Natural killer cell (primary cell): ENCODE measurements at places on chromosomes 4 and X. TPM values are rescaled to one million over a fixed set of nuclear protein-coding genes. Genes with fewer than 3 reads are reported as not detected.

The SNCA gene
- 0.58 TPM for total RNA-seq

The TLL1 gene
- total RNA-seq, result not detected

DNA sequence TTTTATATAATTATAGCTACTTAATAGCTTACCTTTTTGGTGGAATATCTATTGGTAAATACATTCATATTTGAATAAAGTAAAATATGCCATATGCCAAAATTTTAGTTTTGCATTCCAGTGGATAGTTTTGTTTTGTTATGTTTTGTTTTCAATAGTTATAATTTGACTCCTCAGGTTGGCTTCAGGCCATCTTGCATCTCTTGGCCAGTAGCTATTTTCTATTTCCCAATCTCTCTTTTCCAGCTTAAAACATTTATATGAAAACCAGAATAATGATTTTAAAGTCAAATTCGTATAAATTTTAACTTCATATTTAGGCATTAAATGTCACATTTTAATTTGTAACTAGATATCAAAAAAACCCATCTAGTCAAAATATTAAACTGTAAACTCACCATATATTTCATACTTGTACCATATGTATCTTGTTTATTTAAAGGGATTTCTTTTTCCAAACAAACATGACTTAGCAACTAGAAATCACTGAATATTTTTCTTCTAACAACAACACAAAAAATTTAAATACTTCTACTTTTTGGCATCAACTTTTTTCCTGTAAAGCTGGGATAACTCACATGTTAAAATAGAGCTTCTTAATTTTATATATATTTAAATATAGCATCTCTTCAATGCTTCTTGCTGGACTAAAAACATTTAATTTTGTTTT is 1209.6 kb downstream of the PCDH7 start:
- no peak for DNase-seq

GRCh38 chr4:82373486-82373815 is 340 bp downstream of the HNRNPD start:
- no peak for DNase-seq
